Muscle of leg (tissue), 16 donors: ENCODE measurements at places on chromosomes 3 and 15. TPM values are rescaled to one million over a fixed set of nuclear protein-coding genes. Genes with fewer than 3 reads are reported as not detected.

- DNase-seq: no peak
These were observed 17.5 kb upstream of the NMD3 start for GRCh38 chr3:161203485-161204098.

DNA sequence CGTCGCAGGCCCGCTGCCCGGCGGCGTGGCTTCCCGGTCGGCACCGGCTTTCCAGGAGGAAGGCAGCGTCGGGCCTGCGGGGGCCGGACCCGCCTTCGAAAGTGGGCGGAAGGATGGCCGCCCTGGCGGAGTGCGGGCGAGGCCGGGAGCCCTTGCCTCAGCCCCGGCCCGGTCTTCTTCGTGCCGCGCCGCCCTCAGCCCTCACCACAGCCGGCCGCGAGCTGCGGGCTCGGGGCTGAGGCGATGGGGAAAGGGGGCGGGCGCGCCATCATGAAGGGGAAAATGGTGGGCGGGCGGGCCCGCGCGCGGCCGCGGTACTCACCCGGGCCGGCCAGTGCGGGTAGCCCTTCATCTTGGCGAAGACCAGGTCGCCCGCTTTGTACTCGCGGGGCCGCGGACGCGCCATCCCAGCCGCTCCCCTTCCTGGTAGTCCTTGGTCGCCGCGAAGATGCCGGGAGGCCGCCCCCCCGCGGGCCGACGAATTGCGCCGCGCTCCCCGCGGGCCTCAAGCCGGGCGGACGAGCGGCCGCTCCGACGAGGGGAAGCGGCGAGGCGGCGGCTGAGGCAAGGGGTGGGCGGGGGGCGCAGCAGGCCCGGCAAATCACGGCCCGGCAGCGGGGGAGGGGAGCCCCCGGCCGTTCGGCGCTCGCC lies 489 bp downstream of the HDGFL3 start:
- peak; percentile 77 for DNase-seq

The IL5RA gene
- polyA plus RNA-seq: 0.15 TPM

DNA sequence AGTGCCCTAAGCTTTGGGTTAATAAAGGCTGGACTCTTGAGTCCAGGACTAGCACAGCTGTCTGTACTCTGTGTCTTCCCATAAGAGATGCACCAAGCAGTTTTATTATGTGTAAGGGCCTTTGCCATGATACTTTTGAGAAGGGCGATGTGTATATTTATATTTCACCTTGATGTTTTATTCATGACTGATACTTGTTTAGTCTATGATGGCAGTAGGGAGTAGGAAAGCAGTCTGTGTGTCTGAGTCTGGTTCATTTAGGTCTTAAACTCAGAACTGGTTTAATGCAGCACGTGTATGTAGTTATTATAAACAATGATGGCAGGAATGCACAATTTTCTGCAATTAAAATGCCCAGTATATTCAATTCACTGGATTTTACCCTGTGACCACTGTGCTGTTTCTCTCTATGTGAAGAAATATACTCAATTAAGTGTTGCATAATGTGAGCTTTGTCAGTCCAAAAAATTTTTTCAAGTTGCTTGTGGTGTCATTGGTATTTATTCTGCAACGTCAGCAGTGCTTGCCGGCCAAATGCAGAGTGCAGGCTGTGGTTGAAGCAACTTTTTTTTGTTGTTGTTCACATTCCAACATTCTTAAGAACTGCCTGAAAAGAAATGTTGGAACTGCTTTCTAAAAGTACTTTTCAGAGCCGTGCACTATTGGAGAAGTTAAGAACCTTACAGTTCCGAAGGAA lies 423.7 kb upstream of the SEMA6D start:
- peak; percentile 98 for DNase-seq

The SYNPR gene
- polyA plus RNA-seq: not detected
